Fibroblast of skin of right quadriceps (primary cell): ENCODE measurements at places on chromosomes 11 and 22.

GRCh38 chr11:122746611-122747244, 91.2 kb downstream of the UBASH3B start:
- DNase-seq: no peak

DNA sequence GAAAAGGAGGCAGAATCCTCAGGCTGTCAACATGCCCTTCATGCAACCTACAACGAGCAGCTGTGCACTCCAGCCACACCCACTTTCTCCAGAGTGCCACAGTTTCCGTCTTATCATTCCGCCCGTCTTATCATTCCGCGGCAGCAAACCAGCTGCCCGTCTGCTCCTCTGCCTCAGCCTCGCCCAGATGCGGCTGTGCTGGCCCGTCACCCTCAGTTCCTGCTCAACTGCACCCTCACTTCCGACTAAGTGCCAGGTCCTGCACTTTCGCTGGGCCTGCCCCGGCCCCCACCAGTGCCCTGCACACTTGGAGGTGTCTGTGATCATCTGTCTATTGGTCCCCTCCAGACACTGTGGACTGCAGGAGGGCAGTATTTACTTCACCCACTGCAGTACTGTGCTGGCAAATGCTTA, 43.7 kb downstream of the MICAL3 start:
- no peak for DNase-seq

- DNase-seq: no peak
Measured at GRCh38 chr11:63352144-63352543, 17.4 kb upstream of the SLC22A9 start.

DNA sequence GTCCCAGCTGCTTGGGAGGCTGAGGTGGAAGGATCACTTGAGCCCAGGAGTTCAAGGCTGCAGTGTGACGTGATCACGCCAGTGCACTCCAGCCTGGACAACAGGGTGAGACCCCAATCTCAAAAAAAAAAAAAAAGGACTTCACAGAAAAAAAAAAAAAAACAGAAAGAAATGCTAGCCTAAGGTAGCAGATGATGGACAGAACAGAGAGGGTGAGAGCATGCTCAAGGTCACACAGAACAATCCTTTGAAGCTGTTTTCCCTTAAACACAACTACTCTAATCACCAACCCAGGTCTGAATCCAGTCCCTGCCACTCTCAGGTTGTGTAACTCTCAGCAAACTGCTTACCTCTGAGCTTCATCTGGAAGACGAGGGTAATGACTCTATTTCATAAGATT, 9.7 kb downstream of the ZMAT5 start:
- DNase-seq: no peak

- DNase-seq: no peak
Measured at GRCh38 chr11:134359646-134360045, 27.9 kb downstream of the GLB1L2 start.

GRCh38 chr22:27994481-27995331, 75.7 kb upstream of the PITPNB start:
- DNase-seq: no peak
